COLO829 (cell line): ENCODE measurements at places on chromosomes 7 and 10.
A peak's percentile ranks its signal among the peaks of the same experiment; 100 is the strongest.

- no peak for DNase-seq
Measured at GRCh38 chr10:34163075-34163905, 651.8 kb downstream of the PARD3 start.

- DNase-seq = no peak
Measured at GRCh38 chr7:134763960-134764359, 15.5 kb upstream of the CALD1 start.

DNA sequence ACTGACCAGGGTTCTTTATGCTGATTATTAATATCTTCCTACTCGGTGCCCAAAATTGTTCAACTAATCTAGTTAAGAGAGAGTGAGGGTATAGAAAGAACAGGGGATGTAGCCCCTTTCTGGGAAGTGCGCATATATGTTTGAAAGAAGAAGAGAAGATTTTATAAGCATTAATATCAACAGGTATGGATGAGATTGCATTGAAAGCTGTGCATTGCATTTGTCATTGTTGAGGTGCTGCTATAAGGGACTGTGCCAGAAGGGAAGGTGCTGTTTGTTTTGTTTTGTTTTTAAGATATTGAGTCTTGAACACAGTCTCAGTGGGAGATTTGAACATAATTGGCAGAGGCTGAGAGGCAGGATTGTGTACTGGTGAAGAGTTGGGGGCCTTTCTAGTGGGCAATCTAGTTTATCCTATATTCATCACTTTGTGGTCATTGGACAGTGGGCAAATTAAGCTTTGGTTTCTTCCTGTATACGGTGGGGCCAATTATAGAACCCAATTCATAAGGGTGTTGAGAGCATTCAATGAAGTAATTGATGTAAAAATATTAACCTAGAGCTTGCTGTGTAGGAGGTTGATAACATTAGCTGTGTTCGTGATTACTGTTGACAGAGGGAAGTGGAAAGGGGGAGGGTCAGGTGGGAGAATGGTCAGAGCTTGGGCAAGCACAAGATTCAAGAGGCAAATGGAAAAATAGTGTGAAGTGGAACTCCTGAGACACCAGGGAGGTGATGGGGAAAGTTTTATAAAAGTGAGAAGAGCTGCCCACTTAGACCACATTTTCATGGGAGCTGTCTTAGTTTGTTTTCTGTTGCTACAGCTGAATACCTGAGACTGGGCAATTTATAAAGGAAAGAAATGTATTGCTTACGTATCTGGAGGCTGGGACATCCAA, 19.9 kb upstream of the PCGF5 start:
- DNase-seq = no peak

GRCh38 chr10:102729029-102730026, 14.4 kb upstream of the WBP1L start:
- DNase-seq = peak; percentile 50

- DNase-seq = no peak
Measured at GRCh38 chr10:97838091-97838490, 11.6 kb upstream of the GOLGA7B start.

- DNase-seq = no peak
Measured at GRCh38 chr7:29416276-29416937, 147.2 kb upstream of the PRR15 start.

- no peak for DNase-seq
Measured at GRCh38 chr10:43013065-43013464, 63.8 kb upstream of the RET start.

GRCh38 chr7:145919712-145920111, 196.9 kb upstream of the CNTNAP2 start:
- no peak for DNase-seq

GRCh38 chr7:17150018-17150417, 148.4 kb upstream of the AHR start:
- no peak for DNase-seq

DNA sequence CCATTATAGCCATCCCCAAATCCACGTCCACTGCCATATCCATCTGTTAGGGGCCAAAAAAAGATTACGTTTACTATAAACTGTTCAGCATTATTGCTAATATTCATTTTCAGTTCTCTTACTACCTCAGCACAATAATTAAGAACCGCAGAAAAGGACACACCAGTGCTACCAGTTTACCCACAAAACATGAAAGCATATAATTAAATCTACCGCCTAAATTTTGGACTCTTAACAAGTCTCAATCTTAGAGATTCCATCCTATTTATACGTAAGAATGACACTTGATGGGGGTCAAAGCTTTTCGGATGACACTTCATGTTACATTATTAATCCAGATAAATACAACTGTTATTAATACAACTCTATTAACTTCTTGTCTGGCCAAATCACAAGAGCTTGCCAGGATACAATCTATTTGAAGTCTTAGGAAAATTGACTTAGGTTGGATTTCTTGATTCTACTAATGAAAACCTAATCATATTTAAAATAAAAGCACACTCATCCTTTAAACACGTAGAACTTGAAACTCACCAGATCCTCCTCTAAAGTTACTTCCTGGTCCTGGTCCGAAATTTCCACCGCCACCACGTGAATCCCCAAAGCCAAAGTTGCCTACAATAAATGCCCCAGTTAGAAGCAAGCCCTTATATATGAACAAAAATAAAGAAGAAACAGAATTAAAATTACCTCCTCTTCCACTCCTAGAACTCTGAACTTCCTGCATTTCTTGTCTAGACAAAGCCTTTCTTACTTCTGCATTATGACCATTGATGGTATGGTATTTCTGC, 4.5 kb downstream of the HNRNPA2B1 start:
- no peak for DNase-seq

DNA sequence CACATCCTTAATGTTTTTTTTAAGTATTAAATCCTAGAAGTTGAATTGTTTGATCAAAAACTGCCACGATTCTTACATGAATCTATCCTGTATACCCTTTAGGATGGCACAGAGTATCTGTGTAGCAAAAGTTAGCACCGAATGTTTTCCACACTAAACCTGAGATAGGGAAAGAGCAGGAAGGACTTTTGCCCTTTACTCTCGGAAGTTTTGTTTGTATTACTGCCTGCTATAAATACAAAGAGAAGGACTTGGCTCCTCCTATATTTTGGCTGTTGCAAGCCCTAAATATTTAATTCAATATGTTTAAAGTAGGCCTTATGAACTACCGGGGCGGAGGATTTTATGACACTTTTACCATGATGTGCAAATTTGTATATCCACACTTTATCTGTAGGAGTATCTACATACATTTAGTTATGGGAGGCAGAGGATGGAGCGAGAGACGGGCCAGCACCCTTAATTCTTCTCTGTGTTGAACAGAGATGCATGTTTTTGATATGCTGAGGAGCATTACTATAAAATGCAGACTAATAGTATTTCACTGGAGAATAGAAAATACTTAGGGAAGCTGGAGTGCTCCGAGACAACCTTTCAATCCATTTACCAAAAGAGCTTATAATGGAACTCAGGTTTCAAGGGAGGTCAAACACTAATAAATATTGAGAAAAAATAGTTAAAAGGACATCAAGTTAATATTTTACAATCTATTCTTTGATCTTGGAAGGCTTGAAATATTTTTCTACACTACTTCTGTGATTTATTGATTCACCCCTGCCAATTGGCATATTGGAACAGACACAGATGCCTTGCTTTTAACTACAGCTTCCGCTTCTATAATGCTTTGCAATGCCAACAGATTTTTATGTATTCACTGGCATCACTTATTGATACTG, 97.4 kb downstream of the CHN2 start:
- no peak for DNase-seq

GRCh38 chr10:65628493-65629139, 1297.2 kb upstream of the LRRTM3 start:
- DNase-seq = no peak

- no peak for DNase-seq
Measured at GRCh38 chr10:132690821-132691610, 94.9 kb downstream of the NKX6-2 start.
